ENCODE measurements at places on chromosomes 5 and 9. TPM values are rescaled to one million over a fixed set of nuclear protein-coding genes. Genes with fewer than 3 reads are reported as not detected.
A peak's percentile ranks its signal among the peaks of the same experiment; 100 is the strongest.

DNA sequence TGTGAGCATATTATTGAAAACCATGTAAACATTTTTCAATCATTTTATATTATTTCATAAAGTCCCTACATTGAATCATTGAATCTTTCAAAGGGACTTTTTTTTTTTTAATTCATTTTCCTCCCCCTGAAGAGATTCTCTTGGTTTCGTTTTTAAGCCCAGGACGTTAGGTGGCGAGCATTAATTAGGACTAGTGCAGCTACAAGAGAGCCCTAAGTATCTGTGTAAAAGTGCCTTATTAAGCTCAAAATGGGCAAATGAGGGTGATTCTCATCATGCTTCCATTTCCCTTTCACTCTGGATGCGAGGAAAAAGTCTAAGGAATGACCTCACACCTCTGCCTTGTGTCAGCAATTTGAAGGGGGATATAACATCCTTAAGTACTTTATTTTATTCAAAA lies 517.9 kb upstream of the ITGA1 start:
- DNase-seq, result no peak
- no peaks in the 10 kb centered on the region for H3K27me3 ChIP-seq
- H3K4me3 ChIP-seq, result peak overlapping the region; percentile 25
- H3K36me3 ChIP-seq, result no peaks in the 10 kb centered on the region
- H3K4me1 ChIP-seq, result no peaks in the 10 kb centered on the region

GNA14 gene
- 0.15 TPM for total RNA-seq

- no peaks in the 10 kb centered on the region for H3K36me3 ChIP-seq
- no peaks in the 10 kb centered on the region for H3K27me3 ChIP-seq
- DNase-seq, result no peak
- H3K4me1 ChIP-seq, result no peaks in the 10 kb centered on the region
Observed at GRCh38 chr9:7085357-7085756, 327.6 kb downstream of the KDM4C start.

- no peaks in the 10 kb centered on the region for H3K4me1 ChIP-seq
- H3K36me3 ChIP-seq, result no peaks in the 10 kb centered on the region
- peaks cover 10% of the 10 kb centered on the region for H3K27me3 ChIP-seq
- no peak for DNase-seq
- H3K4me3 ChIP-seq, result no peak overlapping the region
Observed at GRCh38 chr9:104775574-104775936, 11.6 kb downstream of the NIPSNAP3B start.

EFNA5 gene
- total RNA-seq, result 216 TPM

GRCh38 chr5:143117821-143118220 lies 285.7 kb downstream of the NR3C1 start:
- H3K4me1 ChIP-seq, result no peaks in the 10 kb centered on the region
- no peak overlapping the region for H3K27ac ChIP-seq
- no peaks in the 10 kb centered on the region for H3K27me3 ChIP-seq

DNA sequence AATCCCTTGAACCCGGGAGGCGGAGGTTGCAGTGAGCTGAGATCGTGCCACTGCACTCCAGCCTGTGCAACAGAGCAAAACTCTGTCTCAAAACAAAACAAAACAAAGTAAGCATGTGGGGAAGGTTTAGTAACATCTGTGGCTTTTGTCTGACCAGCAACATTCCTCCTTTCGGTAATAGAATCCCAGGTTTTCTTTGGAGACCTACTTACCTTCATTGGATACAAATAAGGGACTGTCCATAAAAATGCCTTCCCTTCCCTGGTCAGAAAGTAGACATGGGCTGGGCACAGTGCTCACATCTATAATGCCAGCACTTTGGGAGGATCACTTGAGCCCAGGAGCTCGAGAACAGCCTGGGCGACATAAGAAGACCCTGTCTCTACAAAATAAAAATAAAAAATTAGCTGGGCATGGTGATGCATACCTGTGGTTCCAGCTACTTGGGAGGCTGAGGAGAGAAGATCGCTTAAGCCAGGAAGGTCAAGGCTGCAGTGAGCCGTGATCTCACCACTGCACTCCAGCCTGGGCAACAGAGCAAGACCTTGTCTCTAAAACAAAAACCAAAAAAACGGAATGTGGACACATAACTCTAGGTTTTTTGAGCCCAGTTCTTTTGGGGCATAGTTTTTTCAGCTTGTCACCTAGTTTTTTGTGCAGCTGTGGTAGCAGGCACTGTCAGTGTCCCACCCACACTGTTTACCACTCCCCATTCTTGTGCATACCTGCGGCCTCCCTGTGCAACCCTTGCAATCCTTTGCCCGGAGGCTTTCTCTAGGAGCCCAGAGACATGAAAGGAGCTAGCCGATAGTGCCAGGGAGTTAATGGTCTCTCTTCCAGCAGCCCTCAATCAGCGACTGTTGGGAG lies 9.0 kb upstream of the SPINK4 start:
- peak; percentile 23 for DNase-seq
- peaks cover 56% of the 10 kb centered on the region for H3K4me1 ChIP-seq
- H3K27me3 ChIP-seq, result no peaks in the 10 kb centered on the region
- H3K4me3 ChIP-seq, result no peak overlapping the region
- H3K27ac ChIP-seq, result peak overlapping the region; percentile 67

DNA sequence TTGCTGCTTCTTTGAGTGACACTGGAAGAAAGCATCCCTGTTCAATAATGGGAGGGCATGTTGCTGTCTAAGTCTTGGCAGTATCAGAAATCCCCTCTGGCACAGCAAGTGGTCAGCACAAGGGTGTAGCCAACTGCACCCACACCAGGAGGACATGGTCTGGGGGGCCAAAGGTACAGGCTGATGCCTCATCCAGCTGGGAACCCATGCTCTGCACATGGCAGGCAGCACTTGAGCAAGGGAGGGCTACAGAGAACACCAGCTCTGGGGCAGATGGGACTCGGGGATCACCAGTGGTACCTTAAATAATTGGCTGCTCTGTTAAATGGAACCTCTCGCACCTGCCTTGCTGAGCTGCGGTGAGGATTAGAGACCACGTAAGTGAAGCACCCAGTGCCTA lies 265.2 kb downstream of the SYK start:
- no peak for DNase-seq
- no peaks in the 10 kb centered on the region for H3K36me3 ChIP-seq
- H3K27ac ChIP-seq, result no peak overlapping the region
- H3K4me1 ChIP-seq, result peaks cover 13% of the 10 kb centered on the region

DNA sequence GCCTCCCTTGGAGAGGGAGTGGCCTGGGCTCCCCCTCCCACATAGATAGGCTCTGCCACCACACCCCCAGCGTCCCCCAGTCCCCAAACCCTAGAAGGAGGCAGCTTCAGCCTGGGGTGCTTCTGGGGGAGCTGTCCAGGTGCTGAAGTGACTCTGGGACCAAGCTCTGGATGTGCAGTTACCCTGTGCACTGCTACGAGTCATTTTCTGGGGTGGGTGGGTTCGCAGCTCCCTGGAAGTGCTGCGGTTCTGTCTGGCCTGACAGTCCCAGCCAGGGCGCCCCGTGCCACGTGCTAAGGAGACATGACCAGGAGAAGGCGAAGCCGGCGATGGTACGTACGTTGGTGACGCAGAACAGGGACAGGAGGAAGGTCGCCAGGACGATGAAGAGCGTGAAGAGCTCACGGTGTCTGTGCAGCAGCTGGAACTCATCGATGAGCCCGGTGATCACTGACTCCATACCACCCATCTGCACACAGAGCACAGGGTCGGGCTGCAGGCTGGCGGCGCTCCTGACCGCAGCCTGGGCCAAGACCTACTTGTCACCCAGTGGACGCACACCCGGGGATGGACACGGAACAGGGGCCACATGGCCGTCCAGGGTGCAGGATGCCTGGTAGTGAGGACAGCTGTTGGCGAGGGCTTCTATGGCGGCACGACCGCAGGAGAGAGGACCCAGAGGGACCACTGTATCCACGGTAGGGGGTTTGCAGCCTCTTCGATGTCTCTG lies 35.7 kb downstream of the SLC6A3 start:
- no peak overlapping the region for H3K4me3 ChIP-seq
- H3K27me3 ChIP-seq, result peaks cover 77% of the 10 kb centered on the region
- peaks cover 7% of the 10 kb centered on the region for H3K36me3 ChIP-seq
- no peak overlapping the region for H3K27ac ChIP-seq
- peak; percentile 13 for DNase-seq

PROB1 gene
- 2.4 TPM for total RNA-seq

DNA sequence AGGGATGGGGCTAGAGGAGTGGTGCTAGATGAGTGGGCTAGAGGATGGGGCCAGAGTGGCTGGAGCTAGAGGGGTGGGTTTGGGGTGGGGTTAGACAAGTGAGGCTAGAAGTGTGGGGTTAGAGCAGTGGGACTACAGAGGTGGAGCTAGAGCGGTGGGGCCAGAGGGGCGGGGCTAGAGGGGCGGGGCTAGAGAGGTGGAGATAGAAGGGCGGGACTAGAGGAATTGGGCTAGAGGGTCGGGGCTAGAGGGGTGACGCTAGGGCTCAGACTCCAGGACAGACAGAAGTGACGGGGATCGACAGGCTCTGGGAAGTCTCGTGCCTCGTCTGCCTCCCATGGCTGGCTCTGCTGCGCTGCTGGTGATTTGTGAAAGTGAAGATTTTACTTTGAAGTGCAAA lies 31.0 kb upstream of the TENT4A start:
- H3K27me3 ChIP-seq, result peaks cover 26% of the 10 kb centered on the region
- no peak overlapping the region for H3K4me3 ChIP-seq

SAXO1 gene
- not detected for total RNA-seq

GRCh38 chr9:122949696-122950095 lies 8.9 kb downstream of the RABGAP1 start:
- H3K27me3 ChIP-seq, result no peaks in the 10 kb centered on the region
- H3K27ac ChIP-seq, result no peak overlapping the region
- H3K36me3 ChIP-seq, result peaks cover 10% of the 10 kb centered on the region
- peaks cover 61% of the 10 kb centered on the region for H3K4me1 ChIP-seq
- H3K4me3 ChIP-seq, result no peak overlapping the region

DNA sequence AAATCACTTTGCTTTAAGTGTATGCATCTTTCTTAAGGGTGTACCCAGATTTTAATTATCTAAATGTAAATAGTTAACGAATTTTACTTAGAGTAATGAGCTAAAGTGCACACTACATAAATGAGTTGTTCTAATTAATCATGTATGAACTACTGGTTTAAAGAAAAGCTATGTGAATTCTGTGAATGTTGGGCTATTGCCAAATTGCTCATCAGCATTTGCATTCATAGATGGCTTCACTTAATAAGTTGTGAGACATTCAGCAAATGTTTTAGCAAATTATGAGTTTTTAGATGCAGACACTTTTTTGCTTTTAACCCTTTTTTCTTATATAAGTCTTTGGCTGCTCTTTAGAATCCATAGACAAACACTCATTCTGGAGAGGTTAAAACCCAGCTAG lies 175.7 kb downstream of the PBX3 start:
- no peaks in the 10 kb centered on the region for H3K27me3 ChIP-seq
- DNase-seq, result no peak
- no peak overlapping the region for H3K27ac ChIP-seq
- no peaks in the 10 kb centered on the region for H3K4me1 ChIP-seq
- no peaks in the 10 kb centered on the region for H3K36me3 ChIP-seq

- H3K4me1 ChIP-seq, result peaks cover 29% of the 10 kb centered on the region
- H3K27ac ChIP-seq, result no peak overlapping the region
- H3K27me3 ChIP-seq, result no peaks in the 10 kb centered on the region
- no peaks in the 10 kb centered on the region for H3K36me3 ChIP-seq
- H3K4me3 ChIP-seq, result no peak overlapping the region
Observed at GRCh38 chr5:96121364-96121763, 159.7 kb upstream of the ELL2 start.

RGS7BP gene
- total RNA-seq, result not detected

All from Calu3 (cell line).